ENCODE measurements at places on chromosomes 3 and 15. TPM values are rescaled to one million over a fixed set of nuclear protein-coding genes. Genes with fewer than 3 reads are reported as not detected.

GRCh38 chr3:24947103-24947502, 452.5 kb upstream of the THRB start:
- no peak for DNase-seq

Gene DNAJC13
- total RNA-seq, result 30.5 TPM

DNA sequence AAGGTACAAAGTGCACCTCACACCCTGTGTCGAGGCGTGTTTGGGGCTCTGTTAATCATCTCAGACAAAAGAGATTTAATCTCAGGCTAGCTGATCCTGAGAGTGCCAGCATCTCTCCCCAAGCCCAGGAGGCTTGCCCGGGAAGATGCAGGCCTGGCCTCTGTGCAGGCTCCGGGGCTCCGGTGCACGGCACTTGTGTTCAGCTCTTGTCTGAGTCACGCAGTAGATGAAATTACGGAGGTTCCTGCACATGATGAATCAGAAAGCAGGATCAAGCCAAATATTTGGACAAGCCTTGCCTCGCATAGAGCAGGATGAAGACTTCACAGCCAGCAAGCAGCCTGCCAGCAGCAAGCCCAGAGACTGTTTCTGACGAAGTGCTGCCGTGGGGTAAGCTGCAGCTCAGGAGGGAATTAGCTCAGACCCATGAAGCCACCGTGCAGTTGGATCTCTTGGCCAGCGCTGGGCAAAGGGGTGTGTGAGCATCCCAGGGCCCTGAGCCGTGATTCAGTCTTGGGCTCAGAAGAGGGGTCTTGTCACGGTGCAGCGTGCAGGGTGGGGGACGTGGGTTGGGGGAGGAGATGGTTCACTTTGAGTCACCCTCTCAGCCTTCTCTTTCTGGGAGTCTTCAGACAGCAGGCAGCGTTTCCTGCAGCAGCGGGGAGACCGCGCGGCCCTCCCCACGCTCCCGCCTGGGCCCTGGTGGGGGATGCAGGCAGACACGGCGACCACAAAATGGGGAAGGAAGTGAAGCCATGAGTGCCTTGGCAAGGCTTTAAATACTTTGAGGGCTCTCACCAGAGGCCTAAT, 89.2 kb upstream of the MEF2A start:
- no peak for DNase-seq

- peak; percentile 61 for DNase-seq
These were observed 123.5 kb downstream of the RPLP1 start for GRCh38 chr15:69576035-69576526.

- no peak for DNase-seq
These were observed 145.7 kb upstream of the PLAAT1 start for GRCh38 chr3:193095366-193095765.

Gene TLR9
- total RNA-seq, result 0.20 TPM

GRCh38 chr3:189629803-189630455, 1.3 kb upstream of the TP63 start:
- no peak for DNase-seq

Gene NTRK3
- not detected for total RNA-seq

- no peak for DNase-seq
These were observed 102.4 kb downstream of the ETFA start for GRCh38 chr15:76208786-76209424.

GRCh38 chr3:183278479-183279088, 25.5 kb downstream of the B3GNT5 start:
- DNase-seq, result no peak

DNA sequence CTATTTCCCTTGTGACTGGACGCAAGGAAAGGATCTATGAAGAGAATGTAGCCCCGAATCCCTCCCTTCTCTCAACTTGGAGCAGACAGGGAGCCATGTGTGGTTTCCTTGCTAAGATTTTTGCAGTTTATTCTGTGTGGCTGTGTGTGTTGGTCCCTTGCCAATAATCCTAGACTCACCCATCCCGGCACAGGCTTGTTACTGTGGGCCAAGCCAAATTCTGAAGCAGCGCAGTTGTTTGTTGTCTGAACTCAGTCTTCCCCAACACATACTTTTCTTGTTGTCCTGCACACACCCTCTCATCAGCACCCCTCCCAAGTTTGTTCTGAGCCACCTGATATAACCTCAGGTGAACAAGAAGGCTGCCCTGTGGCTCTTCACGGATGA, 193.3 kb upstream of the CTDSPL start:
- DNase-seq, result no peak

DNA sequence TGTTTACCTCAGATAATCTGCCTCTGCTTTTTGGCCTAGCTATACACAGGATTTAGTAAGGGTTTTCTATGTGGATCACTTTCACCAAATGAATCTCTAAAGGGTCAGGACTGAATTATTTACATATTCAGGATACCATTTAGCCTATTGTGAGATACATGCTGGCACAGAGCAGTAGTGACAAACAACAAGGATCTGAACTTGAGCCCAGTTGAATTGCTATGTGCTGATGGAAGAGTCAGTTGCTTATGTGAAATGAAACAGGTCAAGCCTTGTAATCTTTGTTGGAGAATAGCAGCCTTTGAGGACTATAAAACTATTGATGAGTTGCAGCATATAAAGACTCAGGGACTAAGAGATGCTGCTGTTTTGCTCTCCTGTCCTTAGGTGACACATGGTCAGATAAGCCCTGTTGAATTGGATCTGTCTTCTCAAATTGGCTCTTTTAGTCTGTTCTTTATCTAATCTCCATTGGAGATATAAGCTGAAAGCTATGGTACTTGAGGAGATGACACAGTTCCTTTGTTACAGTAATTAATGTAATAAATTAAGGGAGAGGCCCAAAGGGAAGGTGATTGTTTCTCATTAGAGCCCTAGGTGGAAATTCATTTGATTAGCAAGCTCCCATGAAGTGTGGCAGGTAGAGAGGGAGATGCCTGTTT, 30.4 kb downstream of the ZNF609 start:
- no peak for DNase-seq

DNA sequence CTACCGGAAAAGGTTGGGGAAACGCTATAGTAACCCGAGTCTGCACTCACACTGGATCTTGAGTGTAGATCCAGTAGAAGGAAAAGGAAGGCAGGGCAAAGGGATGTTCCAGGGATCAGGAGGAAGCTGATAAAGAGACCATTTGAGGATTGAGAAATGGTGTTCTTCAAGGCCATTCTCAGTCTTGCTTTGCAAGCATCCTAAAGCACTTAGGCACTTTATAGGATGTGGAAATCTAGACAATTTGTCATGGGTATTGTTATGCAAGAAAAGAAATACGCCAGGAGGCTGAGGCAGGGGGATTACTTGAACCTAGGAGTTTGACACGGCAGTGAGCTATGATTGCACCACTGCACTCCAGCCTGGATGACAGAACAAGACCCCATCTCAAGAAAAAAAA, 13.2 kb upstream of the SCAMP5 start:
- no peak for DNase-seq

- DNase-seq, result no peak
These were observed 41.4 kb upstream of the FLNB start for GRCh38 chr3:57966829-57967228.

DNA sequence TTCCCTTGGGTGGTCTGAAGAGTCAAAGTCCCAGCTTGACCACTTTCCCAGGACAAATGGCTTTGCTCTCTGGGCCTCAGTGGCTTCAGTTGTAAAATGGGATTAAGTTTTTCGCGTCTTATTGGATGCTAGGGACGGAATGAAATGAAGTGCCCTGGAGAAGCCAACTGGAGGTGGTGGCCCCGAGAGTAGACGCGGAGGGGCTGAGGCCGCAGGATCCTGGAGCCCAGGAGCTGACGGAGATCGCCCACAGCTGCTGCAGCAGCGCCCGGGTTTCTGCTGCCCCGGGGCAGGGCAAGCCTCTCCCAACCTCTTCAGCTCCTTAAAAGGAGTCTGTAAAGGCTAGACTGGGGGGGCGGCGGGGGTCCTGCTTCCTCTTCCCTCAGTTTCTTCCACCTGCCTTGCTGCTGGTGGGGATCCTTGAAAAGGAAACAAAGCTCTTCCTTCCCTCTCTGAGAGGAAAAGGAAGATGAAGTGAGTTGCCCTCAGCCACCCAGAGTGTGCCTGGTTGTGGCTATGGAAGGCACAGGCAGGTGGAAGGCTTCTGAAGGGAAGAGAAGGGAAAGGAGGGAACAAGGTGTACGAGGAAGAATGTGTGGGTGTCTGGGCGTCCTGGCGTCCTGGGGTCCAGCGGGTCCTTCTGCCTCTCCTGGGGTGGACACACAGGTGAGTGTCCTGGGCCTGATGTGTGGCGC, 967 bp upstream of the BNC1 start:
- DNase-seq, result no peak

Gene PP2D1
- total RNA-seq, result not detected

GRCh38 chr3:52077925-52078324, 21.6 kb upstream of the DUSP7 start:
- no peak for DNase-seq

Gene FAM3D
- total RNA-seq, result not detected

DNA sequence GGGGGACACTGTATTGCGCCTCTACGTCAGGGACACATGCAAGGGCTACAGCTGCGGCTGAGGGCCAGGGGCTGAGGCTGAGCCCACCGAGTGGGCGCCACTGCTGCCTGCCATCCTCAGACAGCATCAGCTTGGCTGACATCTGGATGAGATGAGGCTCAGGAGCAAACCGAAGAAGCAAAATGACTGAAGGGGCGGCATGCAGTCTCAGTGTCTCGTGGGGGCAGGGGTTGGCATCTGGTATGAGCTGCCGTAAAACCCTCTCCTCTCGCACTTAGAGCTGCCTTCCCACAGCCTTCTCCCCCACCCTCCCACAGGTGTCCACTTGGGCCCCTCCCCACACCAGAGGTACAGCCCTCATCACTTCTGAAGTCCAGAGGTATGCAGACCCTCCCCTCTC, 24.2 kb upstream of the CMTM7 start:
- no peak for DNase-seq

Gene HRH1
- total RNA-seq, result not detected

- DNase-seq, result no peak
These were observed 135.6 kb downstream of the ADAMTS9 start for GRCh38 chr3:64552160-64552559.

GRCh38 chr3:4821338-4821737, 157.9 kb upstream of the BHLHE40 start:
- DNase-seq, result no peak

Gene CHL1
- total RNA-seq, result not detected

GRCh38 chr3:76107935-76108570, 322.7 kb upstream of the ZNF717 start:
- DNase-seq, result no peak

DNA sequence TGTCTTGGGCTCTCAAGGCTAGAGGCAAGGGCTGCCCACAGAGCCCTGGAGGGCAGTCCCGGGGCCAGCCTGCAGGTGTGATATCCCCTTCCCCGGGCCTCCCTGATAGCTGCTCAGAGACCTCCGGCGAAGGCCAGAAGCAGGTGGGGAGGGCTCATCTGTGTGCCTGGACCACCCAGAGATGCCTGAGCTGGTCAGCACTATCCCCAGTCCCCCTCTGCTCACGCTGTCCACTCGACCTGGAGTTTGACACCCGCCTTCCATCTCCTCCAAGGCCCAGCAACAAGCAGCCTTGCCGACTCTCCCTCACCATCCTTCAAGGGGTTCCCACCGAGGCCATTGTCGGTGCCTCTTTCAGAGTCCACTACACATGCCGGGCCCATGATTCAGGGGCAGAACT, 39.4 kb downstream of the DNAH1 start:
- DNase-seq, result no peak

Gene HIGD2B
- total RNA-seq, result 1.1 TPM

- DNase-seq, result no peak
These were observed 154.3 kb upstream of the CCDC54 start for GRCh38 chr3:107222907-107223306.

GRCh38 chr3:37024092-37024491, 30.8 kb downstream of the MLH1 start:
- no peak for DNase-seq

DNA sequence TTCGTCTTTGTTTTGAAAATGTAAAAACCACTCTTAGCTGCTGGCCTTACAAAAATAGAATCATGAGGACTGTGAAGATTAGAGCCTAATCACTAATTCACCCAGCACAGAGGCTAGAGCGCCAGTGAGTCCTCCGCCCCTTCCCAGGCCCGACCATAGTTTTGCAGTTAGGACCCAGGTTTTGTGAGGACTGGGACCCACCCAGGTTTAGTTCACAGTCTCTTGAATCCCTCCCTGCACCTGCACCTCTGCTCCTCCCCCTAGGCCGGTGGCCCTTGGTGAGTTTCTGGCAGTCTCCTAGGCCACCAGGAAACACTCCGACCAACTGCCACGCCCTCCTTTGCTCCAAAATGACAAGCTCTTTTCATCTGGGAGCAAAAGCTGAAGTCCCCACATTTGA, 136.0 kb upstream of the CCDC54 start:
- DNase-seq, result peak; percentile 24
